Kasumi-1 (cell line): ENCODE measurements at places on chromosomes 1 and 21.

DNA sequence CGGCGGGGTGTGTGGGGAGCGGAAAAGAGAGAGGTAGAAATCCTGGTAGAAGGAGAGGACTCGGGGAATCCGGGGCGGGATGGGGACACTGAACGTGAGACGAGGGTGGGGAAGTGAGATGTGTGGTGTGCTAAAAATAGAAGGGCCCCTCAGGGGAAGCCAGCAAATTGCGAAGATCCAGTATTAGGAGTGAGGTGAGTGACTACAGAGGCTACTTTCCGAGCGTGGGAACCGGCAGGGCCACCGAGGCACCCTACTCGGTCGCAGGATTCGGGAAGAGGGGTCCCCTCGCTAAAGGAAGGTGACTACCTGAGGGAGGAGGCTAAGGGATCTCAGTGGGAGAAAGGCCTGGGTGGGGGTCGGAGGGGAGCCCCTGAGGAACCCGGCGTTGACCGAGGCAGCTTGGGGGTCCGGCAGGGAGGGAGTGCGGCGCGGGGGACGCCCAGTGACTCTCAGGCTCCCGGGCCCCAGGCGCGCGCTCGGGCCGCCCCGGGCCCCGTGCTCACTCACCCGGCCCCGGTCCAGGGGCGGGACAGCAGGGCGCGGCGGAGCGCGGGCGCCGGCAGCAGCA, 318 bp downstream of the ALDH4A1 start:
- peak; percentile 12 for DNase-seq

DNA sequence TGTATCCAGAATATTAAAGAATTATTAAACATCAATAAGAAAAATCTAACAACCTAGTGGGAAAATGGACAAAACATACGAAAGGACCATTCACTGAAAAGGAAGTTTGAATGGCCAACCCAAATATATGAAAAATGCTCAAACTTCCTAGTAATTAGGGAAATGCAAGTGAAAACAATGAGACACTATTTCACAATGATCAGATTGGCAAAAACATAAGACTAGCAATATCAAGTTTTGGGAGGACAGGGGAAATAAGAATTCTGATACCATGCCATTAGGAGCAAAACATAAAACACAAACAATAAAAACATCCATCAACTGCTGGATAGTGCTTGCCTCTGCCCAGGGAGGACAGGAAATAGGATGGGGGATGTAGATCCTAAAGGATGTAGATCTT, 14.3 kb downstream of the XCL2 start:
- no peak for DNase-seq

- no peak for DNase-seq
Measured at GRCh38 chr1:216183007-216183406, 240.2 kb downstream of the USH2A start.

DNA sequence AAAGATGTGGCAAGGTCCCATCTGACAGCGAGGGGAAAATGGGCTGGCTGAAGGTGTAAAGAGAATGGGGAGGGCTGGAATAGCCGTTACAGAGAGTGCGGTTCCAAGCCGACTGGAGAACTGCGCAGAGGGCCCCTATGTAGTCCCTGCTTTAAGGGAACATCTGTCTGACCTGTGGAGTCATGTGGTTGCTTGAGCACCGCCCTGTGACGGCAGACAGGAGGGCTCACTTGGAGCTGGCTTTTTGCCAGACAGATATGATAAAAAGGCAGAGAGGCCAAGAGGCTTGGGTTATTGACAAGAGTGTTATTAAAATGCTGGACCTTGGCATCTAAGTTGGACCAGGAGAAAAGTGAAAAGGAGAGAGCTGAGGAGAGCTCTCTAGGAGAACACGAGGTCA, 5.9 kb upstream of the PTPRF start:
- DNase-seq: no peak

GRCh38 chr1:151124763-151125403, 21.5 kb downstream of the SEMA6C start:
- no peak for DNase-seq

DNA sequence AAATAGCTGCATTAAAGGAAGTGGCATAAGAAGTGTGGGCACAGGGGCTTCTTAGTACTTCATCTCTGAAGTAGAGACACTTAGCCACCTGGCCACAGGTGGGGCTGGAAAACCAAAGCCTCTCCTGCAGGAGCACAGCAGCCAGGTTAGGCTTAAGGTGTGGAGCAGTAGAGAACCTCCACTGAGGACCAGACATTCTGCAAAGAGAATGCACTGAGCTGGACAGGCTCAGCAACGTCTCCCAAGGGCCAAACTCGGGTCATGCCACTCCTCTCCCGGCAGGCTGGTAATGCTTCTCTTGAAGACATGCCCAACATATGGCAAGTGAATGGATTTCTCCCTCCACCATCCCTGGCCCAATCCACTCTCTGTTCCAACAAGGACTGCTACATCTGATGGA, 33.0 kb upstream of the LRRC38 start:
- DNase-seq: no peak

- DNase-seq: no peak
Measured at GRCh38 chr21:42561762-42562650, 48.4 kb downstream of the SLC37A1 start.

- DNase-seq: no peak
Measured at GRCh38 chr1:32741413-32742198, 39.0 kb upstream of the SYNC start.

DNA sequence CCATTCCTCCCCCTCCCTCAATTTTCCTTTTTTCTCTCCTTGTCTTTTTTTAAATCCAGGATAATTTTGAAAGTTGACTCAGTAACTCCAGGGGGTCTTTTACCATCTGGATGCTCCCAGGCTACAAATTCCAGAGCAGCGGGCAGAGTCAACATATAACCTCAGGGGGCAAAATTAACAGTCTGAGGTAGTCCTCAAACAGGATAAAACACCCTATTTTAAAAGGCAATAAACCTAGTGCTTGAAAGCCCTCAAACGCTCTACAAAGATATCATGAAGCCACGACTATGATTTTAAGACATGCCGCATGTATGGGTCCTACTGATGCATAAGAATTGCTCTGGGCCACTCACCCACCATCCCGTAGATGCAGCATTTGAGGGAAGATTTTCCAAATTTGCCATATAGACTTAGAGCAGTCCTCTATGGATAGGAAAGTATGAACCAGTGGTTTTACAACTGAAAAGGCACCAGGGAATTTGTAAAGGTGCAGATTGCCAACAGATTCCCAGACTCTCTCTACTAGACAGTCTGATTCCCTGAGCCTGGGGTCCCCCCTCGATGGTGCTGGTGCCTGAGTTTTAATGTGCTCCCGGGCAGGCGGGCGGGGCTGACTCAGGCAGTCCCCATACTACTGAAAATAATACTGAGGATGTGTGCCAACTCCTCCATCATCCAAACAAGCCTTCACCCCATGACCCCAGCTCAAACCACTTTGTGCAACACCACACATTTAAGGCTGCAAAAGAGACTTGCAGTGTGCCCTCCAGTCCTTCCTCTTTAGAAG, 37.2 kb downstream of the PTPN14 start:
- peak; percentile 57 for DNase-seq

- peak; percentile 33 for DNase-seq
Measured at GRCh38 chr1:201648066-201648906, 109.4 kb downstream of the NAV1 start.

- peak; percentile 16 for DNase-seq
Measured at GRCh38 chr1:58324558-58324957, 222.0 kb downstream of the OMA1 start.

DNA sequence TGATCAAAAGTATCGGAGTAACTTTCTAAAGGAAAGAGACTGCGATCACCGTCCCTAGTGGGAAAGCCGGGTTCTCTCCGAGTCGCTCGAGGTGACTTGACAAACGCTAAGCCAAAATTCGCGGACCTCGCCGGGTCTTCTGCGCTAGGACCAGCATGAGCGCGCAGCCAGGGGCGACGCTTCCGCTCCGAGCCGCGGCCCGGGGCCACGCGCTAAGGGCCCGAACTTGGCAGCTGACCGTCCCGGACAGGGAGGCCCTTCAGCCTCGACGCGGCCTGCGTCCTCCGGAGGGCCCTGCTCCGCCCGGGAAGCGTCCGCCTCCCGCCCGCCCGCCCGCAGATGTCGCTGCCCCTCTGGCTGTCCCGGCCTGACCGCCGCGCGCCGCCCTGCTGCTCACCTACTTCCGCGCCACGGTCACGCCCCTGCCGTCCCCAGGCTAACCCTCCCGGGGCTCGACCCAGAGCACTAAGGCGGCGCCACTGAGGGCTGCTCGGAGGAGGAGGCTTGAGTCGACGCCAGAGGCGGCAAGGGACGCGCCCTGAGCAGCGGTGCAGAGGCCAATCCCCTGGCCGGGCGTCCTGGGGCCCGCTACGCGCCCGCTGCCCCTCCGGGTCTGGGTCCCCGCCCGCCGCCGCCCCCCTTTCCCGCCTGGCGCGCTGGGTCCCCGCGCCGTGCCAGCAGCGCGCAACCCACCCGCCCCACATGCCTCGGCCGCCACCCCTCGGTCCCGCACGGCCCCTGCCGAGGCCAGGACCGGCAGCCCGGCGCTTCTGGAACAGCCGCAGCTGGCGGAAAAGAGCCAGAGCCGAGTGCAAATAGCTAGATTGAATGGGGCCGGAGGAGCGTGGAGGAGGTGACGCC, 896 bp upstream of the DUSP10 start:
- DNase-seq: peak; percentile 65

DNA sequence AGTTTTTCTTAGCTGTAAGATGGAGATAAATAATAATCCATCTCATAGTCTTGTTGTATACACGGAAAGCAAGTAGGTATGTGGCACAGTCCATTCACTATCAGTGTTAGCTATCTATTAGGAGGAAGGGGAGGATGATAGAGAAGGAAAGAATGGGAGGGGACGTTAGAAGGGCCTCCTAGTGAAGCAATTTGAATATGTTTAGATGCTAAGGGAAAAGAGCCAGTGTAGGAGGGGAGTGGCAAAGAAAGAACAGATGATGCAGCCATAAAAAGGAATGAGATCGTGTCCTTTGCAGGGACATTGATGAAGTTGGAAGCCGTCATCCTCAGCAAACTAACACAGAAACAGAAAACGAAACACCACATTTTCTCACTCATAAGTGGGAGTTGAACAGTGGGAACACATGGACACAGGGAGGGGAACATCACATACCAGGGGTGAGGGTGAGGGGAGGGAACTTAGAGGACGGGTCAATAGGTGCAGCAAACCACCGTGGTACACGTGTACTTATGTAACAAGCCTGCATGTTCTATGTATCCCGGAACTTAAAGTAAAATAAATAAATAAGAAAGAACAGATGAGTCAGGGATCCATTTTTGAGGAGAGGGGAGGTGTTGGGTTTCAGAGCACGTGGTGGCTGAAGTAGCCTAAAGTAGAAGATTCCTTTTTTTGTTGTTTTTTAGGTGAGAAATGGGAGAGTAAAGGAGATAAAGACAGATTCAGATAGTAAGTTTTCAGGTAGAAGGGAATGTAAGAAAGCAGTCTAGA, 124.1 kb downstream of the POU2F1 start:
- DNase-seq: no peak

GRCh38 chr1:3521426-3521825, 67.0 kb downstream of the ARHGEF16 start:
- DNase-seq: no peak

GRCh38 chr1:63074321-63074720, 248.0 kb upstream of the FOXD3 start:
- DNase-seq: no peak

- DNase-seq: no peak
Measured at GRCh38 chr1:150256554-150257341, 826 bp upstream of the CA14 start.

DNA sequence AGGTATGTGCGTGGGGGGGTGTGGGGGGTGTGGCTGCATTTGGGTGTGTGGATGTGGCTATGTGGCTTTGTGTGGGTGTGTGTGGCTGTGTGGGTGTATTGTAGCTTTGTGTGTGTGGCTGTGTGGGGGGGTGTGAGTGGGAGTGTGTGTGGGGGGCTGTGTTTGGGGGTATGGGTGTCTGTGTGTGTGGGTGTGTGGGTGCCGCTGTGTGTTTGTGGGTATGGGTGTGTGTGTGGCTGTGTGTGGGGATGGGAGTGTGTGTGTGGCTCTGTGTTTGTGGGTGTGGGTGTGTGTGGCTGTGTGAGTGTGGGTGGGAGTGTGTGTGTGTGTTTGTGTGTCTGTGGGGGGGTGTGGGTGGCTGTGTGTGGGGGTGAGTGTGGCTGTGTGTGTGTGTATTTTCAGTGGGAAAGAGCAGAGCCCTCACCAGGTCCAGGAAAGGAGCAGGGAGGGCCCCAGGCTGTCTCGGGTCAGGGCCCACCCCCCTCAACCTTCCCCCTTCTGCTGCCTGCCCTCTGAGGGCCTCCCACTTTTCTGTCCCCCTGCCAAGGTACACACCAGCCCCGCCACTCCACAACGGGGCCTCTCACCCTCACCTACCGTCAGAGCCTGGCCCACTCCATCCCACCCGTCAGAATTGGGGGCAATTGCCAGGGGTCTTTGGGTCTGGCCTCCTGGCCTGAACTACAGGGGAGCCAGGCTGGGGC, 1.9 kb upstream of the COL8A2 start:
- no peak for DNase-seq

DNA sequence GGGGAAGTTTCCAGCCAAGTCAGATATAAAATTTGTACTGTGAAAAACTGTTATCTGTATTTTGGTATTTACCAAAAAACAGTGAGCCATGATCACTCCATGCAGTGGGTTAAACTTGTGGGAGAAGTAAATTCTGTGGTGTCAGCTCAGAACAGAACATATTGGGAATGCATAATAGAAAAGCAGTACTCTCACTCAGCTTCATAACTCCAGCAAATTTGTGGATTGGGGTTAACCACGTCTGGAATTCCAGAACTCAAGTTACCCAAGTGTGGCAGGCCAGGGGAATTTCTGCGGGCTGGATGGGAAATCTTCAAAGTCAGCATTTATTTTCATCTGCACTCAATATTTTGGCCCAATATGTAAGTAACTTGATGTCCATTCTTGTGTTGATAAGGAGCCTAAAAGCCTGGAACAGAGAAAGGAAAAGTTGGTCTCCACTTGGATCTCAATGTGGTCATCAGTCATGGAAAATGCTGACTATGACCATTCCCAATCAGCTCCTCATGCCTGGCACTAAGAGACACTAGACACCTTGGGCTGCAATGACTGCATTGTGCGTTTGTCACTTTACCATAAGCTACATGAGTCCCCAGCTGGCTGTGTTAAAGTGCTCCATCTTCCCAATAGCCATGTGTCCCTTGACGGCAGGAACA, 39.1 kb upstream of the ENAH start:
- DNase-seq: no peak

- no peak for DNase-seq
Measured at GRCh38 chr1:222243902-222244301, 304.0 kb downstream of the HHIPL2 start.

DNA sequence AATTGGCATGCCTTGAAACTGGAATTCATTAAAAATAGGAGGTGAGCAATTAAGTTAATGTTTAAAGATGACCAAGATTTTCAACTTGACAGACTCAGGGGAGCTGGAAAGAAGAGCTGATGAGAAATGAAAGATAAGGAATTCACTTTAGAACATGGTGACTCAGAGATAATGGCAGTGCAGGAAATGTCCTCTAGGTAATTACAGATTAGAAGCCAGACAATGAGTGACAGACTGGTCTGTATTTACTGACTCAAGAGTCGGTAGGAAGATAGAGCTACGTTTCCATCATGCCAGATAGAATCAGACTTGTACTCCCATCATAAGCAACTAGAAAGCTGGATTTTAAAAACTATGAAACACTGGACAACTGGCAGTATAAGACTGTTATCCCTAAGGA, 151.6 kb downstream of the AJAP1 start:
- DNase-seq: no peak

GRCh38 chr1:82690411-82690810, 889.7 kb downstream of the ADGRL2 start:
- no peak for DNase-seq

- no peak for DNase-seq
Measured at GRCh38 chr1:208118841-208119606, 125.2 kb downstream of the PLXNA2 start.
